Cerebellar nuclear complex (tissue), 1 donor: ENCODE measurements at places on chromosomes 6 and 20.

DNA sequence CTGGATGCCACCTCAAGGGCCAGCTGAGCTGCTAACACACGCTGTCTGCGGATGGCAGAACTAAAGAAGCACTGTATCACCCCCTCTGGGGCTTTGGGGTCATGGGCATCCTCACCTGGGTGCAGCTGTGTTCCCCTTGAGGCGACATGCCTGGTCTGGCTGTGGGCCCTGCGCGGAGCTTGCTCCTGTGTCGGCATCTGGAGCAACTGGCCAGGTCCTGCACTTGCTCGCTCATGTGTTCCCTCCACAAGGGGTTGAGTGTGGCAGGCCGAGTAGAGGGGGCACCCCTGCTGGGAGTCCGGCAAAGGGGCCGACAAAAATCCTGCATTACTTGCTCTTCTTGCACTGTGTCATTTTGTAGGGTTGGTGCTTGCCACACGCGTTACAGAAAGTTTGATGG, 189.0 kb downstream of the CDKAL1 start:
- DNase-seq: no peak

DNA sequence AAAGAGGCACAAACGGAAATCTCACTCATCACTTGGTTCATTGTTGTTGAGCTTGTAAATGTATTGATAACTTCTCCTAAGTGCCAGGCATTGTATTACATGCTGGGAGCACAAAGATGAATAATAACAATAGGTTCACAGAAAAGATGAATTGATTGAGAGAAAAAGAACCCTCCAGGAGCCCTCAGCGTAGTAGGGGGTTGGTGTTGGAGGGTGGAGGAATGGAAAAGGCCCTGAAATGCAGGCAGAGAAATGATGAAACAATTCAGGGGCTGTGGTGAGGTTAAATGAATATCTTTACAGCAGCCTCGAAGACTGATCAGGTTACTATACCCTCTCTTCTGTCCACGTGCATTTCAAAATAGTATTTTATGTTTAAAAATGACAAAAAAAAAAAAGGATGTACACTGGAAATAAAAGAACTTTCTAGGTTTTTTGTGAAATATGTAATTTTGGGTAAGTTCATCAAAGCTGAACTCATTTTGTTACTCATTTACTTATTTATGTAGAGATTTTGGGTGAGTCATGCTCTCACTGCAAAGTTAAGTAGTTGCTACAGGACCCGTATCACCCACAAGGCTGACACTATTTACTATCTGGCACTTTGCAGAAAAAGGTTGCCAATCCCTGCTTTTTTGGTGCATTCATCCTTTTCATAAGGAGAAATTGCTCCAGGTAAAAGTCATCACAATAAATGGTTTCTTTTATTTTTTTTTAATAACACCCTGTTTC, 277.3 kb downstream of the ZNF217 start:
- no peak for DNase-seq

DNA sequence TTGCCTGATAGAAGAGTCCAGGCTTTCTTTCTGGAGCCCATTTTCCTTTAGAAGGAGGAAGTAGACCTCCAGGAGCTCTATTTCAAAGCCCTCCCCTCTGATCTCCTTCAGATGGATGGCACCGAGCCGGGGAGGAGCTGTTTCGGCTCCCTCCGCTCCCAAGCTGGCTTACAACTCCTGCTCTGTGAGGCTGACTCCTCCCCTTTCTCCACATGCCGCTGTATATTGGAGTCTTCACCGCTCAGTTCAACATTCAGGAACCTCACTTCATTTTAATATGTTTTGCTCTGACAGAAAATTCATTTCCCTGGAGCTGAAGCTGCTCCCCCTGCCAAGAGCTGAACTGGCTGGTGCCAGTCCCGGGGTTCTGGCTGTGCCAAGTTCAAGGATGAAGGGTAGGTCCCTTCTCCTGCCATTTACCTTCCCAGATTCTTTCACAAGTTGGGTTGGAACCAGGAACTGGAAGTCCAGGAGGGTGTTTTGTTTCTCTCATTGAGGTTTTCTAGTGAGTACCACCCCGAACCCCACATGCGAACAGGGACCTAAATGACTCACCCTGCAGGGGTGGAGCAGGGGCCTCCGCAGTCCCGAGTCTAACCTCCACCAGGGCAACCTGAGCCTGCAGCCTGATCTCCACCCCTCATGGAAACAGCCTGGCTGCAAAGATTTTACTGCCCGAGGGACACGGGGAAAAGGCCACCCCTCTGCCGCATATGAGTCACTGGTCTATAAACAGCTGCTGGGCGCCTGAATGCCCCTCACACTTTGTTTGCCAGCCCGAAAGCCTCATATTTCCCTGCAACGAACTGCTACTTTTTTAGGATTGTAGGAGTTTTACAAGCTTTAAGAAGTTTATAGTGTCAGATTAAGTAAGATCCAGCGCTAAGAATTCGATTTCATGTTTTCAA, 68.6 kb upstream of the FOXA2 start:
- DNase-seq: no peak

- DNase-seq: no peak
These were observed 46.1 kb downstream of the RAB44 start for GRCh38 chr6:36743538-36744303.

DNA sequence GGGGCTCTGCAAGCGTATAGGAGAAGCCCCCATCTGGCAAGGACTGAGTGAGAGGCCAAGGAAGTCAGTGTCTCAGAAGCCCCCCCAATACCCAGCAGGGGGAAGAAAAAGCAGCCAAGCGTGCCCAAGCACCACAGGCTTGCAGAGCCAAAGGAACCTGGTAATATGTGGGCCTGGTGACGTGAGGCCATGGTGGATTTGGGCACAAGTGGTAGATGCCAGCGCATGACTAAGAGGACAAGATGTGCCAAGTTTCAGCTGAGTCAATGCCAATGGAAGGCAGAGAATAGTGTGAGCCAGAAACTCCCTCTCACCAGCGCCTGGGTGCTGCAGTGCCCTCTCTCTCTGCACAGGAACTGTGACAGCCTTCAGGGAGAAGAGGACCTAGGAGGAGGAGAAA, 110.0 kb downstream of the QRSL1 start:
- no peak for DNase-seq

DNA sequence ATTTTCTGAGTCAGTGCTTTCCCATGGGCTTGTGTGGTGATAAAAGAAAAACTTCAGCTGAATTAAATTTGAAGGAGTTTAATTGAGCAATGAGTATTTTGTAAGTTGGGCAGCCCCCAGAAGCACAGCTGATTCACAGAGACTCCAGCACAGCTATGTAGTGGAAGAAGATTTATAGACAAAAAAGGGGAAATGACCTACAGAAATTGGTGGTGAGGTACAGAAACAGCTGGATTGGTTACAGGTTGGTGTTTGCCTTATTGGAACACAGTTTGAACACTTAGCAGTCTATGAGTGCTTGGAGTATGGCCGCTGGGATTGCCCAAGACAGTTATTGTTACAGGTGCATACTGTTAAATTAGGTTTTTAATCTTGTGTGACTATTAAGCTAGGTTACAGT, 96.9 kb upstream of the PTPRK start:
- no peak for DNase-seq

DNA sequence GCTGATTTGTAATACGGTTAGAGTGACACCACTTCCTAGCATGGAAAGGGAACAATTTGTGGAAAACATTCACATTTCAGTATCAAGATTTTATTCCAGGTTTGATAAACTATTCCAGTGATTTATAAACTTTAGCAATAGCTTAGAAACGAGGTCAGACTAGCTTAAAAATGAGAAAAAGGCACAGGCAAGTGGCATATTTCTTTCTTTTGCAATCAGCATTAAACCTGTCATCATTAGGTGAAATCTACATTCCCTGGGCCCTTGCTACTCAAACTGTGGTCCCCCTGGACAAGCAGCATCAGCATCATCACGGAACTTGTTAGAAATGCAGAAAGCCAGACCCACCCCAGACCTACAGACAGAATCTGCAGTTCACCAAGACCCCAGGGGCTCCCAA, 29.9 kb downstream of the TBC1D7 start:
- DNase-seq: no peak

DNA sequence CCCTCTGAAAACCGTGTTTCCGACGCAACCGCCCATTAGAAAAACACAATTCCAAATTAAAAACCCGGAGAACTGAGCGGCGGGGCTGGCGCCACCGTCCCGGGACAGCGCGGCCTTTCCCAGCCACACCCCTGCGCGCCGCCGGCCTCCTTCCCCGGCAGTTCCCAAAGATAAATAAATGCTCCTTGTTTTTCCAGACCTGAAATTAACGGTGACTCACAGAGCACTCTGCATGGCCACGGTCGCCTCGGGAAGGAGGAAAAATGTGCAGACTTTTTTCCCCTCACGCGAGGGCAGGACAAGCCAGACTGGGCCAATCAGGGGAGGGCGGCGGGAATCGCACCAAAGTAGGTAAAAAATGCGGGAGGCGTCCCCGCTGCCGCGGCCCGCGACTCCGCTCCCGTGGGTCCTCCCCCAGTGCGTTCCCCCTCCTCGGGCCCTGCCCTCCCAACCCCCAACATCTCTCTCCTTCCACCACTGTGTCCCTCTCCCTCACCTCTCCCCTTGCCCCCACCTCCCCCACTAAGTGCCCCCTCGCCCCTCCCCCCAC, 828 bp upstream of the DSTN start:
- no peak for DNase-seq

GRCh38 chr20:30288346-30288745, 969.1 kb upstream of the DEFB115 start:
- DNase-seq: no peak

DNA sequence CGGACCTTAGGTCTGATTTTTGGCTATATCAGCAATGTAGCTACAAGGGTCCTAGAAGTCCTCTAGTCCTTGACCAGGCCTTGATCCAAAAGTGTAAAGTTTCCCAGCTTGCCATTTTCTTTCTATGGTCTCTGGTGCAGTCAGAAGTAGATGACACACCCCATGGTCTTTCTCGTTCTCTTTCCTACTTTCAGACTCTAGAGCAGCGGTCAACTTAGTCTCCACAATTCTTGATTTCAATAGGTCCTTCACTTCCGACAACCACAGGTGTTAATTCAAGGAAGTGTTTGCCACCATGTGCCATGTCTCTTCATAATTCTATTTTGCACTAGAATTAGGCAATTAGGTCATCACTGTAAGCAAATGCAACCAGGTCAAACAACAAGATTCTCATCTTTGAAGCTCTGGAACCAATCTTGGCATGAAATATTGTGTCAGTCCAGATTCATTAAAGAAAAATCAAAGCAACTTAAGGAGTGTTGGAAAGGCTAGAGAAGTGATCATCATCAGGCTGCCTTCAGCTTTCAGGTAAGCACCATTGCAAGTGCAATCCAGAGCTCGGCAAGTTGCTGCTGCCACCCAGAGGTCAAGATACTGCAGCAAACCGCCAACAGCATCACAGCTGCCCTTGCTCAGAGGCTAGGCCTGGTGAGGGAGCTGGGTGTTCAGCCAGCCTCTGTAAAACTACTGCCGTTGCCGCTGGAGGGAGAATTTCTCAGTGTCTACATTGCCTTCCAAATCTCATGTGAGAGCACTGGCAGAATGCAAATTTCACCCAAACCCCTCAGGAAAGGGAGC, 5.6 kb upstream of the SYNE1 start:
- peak; percentile 69 for DNase-seq

DNA sequence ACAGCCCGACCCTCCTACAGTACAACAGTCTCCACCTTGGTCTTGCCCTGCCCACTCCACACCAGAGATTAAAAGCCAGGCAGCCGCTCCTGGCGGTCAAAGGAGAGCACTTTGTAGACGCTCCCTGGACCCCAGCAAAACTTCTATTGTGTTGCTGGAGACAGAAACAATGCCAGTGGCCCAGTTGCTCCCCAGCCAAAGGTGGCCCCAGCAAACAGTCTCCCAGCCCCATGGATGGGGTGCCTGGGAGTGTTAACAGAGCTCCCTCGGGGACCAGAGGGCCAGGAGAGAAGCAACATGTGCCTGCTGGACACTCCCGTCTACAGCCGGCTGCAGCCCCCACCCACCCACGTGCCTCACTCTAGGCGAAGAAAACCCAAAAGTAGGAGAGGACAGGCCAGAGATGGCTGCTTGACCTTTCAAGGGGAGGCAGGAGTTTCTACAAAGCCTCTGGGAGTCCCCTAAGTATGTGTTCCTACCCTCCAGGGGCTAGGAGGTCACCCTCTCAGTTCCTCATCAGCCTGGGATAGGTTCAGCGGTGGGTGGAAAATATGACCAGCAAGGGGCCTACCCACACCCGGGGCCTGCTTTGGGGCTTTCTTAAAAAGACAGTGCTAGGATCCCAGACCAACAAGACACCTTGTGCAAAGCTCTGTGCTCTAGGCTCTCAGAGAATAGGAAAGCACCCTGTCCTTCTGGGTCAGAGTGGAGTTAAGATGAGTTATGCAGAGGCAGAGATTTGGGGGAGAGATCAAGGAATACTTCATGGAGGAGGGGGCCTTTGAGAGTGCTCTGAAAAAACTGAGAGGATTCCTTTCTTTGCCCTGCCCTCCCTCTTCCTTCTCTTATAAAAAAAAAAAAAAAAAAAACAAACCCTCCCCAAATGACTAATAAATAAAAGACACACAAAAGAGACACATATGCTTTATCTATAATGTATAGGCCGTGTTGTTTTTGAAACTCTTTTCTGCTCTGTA, 19.0 kb upstream of the PREX1 start:
- no peak for DNase-seq

DNA sequence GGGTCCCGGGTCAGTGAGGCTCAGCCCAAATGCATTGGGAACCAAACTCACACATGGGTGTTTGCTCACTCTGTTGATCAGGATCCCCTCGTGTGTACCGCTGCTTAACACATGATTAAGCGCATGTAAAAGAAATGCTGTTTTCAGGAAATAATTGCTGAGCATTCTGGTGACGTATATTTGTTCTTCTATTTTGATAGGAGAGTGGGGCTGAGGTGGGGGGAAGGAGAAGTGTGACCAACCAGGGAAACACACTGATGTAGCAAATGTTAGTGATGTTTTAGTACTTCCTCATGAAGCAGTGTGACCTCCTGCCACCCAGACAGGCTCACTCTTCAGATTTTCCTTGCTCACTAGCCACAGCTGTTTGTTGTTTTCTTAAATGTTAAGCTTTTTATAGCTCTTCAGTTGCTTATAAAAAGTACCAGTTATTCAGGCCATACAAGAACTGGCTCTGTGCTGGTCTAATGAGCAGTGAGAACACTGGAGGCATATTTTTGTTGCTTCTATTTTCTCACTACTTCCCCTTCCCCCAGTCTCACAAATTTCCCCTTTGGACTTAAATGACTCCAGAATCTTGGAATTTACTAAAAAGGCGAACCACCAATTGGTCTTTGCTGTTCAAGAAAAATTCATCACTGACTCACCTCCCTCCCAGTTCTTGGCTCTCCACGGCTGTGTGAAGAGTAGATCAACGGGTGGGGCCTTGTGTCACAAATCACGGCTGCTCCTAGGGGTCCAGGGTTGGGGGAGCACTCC, 79.2 kb upstream of the BACH2 start:
- no peak for DNase-seq

DNA sequence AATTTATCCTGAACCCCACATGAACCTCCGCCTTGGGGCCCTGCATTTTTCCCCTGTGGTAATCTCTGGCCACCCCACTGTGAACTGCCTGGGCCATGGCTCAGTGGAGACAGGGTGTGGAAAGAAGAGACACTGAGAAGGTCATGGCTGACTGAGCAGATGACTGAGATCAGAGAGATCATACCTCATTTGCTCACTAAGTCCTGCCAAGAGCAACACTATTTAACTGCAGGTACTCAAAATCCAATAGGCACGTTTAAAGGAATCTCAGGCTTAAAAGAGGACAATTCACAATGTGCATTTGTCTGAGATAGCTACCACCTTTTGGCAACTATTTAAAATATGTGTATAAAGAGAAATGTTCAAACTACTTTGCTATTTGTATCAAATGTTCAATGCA, 305.0 kb downstream of the GMDS start:
- no peak for DNase-seq

- DNase-seq: no peak
These were observed 175.5 kb downstream of the CLVS2 start for GRCh38 chr6:123171341-123172115.
